ENCODE measurements at places on chromosomes 5 and 9.

DNA sequence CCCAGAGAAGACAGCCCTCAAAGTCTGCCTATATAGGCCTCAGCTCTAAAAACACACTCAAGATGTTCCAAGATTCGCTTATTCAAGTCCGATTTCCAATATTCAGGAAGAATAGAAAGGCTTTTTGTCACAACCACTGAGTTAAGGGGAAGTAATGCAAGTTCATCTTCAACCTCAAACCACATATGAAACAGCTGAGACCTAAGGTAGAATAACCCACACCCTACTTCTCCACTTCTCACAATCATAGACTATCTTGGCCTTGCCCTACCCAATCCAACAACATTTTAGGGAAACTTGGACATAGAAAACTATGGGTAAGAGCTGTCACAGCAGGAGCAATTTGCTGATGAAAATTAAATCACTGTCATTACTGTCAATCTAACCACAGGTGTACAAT, 152.0 kb upstream of the LRRTM2 start:
- DNase-seq: no peak

GRCh38 chr5:143481697-143482531, 78.4 kb upstream of the NR3C1 start:
- no peak for DNase-seq

DNA sequence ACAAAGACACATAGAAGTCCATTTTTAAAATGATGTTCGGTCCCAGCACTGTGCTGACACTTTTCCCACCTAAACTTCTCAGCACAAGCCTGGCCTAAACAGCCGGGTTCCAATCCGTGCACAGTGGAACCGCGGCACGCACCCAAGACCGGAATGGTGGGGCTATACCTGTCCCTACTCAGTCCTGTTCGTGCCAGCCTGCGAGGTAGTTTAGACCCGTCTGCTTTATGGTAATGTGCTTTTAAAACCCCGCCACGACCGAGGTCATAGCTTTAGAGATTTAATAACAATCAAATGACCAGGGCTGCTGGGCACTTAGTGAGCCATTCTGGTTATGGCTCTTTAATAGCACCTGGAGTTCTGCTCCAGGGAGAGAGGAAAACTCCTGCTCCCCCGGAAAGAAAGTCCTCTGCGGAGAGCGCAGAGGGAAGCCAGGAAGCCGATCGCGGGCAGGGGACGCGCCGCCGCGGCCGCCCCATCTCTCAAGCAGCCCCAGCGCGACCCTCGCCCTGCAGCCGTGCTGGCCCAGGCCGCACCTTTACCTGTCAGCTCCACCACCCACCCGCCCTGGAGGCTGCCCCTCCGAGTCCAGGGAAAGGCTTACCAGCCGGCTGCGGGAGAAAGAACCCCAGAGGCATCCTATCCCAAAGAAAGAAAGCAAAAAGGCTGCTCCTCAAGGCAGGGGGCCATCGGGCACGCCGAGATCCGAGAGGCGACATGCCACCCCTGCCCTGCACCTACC, 511 bp downstream of the ARL15 start:
- DNase-seq: peak; percentile 37

GRCh38 chr5:161548487-161549094, 2.1 kb upstream of the GABRB2 start:
- no peak for DNase-seq

- DNase-seq: no peak
These were observed 72.3 kb upstream of the PRLR start for GRCh38 chr5:35302544-35302943.

DNA sequence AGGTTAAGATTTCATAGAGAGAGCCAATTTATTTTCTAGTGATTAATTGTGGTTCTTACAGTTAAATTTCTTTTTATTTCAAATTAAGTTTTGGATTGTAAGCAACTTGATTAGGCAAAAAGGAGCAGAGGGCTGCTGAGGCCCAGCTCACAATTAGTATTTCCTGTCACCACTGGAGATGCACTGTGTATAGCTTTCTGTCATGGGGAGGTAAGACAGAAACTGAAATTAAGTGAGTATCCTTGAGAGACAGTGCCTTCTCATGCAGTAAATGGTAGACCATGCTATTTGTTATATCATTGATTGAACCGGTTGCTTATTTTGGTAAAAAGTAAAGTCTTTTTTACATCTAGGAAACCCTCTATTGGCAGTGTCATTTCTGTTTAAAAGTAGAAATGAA, 190.7 kb downstream of the CCDC171 start:
- DNase-seq: no peak

DNA sequence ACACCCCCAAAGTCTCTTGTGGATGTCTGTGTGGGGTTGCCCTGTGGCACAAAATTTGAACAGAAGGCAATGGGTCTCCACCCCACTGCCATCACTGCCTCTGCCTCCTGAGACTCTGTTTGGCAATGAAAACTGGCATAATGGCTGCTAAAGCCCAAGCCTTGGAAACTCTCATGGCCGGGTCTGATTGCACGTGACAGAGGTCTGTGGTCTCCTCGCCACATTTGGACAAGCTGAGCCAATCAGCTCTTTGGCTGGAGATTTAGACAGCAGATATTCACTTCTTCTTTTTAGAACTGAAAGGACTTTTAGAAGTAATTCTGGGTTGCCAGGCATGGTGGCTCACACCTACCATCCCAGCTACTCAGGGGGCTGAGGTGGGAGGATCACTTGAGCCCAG, 5.5 kb downstream of the GGTA1 start:
- peak; percentile 40 for DNase-seq

GRCh38 chr5:74056789-74057164, 430.8 kb downstream of the ARHGEF28 start:
- DNase-seq: peak; percentile 10

DNA sequence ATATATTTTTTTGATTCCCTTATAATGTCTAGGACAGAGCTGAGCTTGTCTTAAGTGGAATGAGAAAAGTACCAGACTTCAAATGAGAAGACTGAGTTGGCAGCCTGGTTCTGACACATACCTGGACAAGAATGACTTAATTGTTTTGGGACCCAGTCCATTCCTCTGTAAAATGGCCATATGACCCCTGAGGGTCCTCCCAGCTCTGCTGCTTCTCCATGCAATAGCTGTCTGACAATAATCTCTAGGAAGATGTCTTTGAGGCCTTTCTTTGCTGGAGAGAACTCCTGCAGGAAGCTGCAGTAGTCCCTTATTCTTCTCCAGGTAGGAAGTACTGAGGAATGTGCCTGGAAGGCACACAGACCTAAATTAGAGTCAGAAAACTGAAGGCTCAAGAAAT, 55.9 kb upstream of the SLIT3 start:
- DNase-seq: no peak

DNA sequence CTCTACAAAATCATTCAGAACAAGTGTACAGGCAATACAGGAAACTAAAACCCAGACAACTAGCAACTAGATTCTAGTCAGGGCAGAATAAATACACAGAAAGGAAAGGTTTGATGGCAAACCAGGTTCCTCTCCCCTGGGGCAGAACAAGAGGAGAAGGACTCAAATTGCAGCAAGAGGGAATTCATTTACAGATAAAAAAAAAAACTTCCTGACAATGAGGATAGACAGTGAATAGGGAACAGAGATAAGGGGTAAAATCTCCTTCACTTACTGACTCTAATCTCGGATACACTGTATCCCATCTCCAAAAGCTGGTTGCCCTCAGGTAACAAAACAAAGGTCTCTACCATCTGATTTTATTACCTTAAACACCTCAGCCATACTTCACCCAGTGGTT, 244.0 kb downstream of the SEC61B start:
- DNase-seq: no peak

GRCh38 chr5:90367879-90368278, 41.7 kb downstream of the CETN3 start:
- DNase-seq: no peak

DNA sequence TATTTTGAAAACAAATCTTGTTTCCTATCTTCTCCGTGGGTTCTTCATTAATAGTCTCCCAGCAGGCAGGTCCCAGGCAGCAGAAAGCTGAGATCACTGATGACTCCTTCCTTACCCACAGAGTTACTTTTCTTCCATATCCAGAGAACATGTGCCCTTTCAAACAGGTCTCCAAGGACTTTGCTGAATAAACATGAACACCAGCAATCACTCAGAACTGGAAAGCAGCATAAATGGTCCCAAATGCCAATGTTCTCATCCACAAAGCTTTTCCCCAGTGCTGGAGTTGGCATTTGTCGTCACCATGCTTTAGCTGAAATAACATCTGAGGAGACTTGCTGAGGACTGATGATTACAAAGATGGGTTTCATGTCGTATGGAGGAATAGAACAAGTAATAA, 134.0 kb downstream of the YIPF5 start:
- no peak for DNase-seq

DNA sequence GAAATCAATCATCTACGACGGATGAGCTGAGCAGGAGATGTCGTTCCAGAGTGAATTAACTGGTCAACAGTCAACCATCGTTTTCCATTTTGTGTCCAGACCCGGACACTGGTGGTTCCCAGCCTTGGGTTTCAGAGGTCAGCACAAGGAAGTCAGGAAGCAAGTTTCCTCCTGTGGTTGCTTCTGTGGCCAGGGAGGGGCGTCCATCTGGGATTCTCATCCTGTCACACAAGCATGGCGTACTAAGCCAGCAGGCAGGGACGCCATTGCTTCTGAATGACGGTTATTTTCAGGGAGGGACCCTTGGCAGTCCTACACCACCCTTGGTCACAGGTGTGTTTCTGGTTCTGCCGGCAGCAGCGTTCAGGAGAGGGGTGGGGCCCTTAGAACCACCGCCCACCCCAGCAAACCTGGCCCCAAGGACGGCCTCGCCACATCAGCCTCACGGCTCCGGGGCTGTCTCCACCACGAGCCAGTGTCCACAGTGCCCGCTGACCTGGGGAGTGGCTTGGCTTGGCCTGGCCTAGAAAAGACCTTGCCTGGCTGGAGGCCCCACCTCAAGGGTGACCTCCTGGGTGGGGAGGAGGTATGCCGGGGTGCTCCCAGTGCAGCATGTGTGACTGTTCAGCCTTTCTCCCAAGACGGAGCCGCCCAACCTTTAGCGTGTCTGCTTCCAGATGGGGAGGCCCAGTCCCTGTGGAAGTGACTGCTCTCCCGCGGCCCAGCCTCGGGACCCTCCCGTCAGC, 25.2 kb downstream of the NDUFS6 start:
- no peak for DNase-seq

GRCh38 chr9:89869793-89870580, 265.2 kb downstream of the GADD45G start:
- no peak for DNase-seq

GRCh38 chr5:140116716-140117115, 2.8 kb downstream of the PURA start:
- no peak for DNase-seq

- DNase-seq: no peak
These were observed 84.0 kb downstream of the USP20 start for GRCh38 chr9:129919277-129919676.

DNA sequence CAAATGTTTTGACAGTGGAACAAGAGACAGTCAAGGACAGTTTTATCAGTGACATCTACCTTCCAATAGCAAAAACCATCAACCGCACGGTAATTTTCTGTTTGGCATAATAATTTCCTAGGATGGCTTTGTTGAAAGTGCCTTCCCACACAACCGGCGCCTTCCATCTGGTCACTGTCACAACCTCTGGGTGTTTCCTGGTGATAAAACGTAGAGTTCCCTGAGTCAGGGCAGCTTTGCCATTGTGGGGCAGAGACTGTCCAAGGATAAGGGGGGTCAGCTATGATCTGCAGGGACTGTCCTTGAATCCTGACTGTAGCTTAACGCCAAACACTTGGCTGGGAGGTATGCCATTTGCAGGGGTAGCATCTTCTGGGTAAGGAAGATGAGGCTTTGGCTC, 47.6 kb downstream of the GGTA1 start:
- DNase-seq: no peak

- DNase-seq: no peak
These were observed 32.5 kb downstream of the SH3TC2 start for GRCh38 chr5:149030392-149030791.

- no peak for DNase-seq
These were observed 23.6 kb upstream of the EGFLAM start for GRCh38 chr5:38234737-38235136.

- no peak for DNase-seq
These were observed 3.2 kb downstream of the IRX1 start for GRCh38 chr5:3598769-3599211.

DNA sequence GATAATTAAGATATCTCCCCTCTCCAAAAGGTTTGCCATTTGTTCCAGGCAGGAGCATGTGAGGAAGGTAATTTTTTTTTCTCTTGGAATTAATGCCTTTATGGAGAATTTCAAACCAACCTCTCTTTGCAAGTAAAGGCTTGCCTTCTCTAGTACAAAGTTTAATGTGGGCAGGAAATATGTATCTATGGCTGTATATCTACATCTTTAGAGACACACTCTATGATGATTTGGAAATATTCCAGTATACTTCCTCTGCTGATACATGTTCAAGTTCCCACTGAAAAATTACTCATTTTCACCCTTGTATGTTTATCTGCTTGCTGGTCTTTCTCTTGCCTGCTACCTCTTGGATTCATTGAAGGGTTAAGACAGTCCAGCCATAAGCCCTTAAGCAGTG, 83.5 kb upstream of the SEMA6A start:
- DNase-seq: no peak

- no peak for DNase-seq
These were observed 24.4 kb upstream of the ABL1 start for GRCh38 chr9:130810609-130811136.

DNA sequence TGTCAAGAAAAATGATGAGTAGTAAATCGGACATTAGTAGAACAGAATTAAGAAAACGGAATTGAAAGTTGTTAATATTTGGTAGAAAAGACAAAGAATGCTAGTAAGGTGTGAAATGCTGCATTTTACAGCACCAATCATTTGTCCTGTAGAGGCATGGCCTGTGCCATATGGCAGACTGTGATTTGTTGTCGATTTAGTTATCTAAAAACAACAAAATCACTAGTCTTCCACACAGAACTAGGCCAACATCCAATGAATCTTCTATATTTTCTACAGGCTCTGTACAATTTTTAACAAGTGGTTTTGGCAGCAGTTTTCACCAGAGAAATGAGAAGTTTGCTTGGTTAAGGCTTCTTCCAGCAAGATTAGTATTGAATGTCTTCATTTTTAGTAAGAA, 10.4 kb downstream of the HNRNPK start:
- DNase-seq: no peak

GRCh38 chr9:112852741-112853504, 37.8 kb downstream of the SLC46A2 start:
- no peak for DNase-seq

DNA sequence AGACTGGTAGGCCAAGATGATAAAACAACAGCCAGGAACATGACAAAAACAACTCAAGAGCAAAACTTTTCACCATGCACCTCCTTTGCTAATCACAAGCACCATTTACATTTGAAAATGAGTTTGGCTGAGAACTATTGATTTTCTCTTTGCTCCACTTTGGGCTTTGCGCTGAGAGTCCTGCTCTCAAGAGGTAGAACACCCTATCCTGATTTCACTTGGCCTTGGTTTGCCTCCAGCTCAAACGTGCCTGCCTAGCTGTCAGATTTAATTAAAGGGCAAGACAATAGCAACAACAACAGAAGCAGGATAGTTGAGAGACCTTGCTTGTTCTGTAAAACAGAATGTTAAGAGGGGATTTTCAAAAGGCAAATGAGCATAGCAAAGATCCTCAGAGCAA, 128.2 kb upstream of the ASTN2 start:
- no peak for DNase-seq

GRCh38 chr9:73183917-73184861, 32.5 kb downstream of the ANXA1 start:
- DNase-seq: no peak

GRCh38 chr9:134369416-134370212, 43.4 kb downstream of the RXRA start:
- DNase-seq: no peak

- no peak for DNase-seq
These were observed 285.6 kb downstream of the RASEF start for GRCh38 chr9:82777366-82777765.

- DNase-seq: no peak
These were observed 16.7 kb downstream of the UGT3A2 start for GRCh38 chr5:36049949-36050348.

Measured in RPMI8226 (cell line).